Activated CD4-positive, alpha-beta T cell treated with anti-CD3 and anti-CD28 coated beads, Interleukin-2, amount 50 U/mL, for 24 hours (primary cell): ENCODE measurements at places on chromosomes 16 and 17.

GRCh38 chr16:58814348-58814801 lies 80.3 kb upstream of the GOT2 start:
- DNase-seq: peak; percentile 1

DNA sequence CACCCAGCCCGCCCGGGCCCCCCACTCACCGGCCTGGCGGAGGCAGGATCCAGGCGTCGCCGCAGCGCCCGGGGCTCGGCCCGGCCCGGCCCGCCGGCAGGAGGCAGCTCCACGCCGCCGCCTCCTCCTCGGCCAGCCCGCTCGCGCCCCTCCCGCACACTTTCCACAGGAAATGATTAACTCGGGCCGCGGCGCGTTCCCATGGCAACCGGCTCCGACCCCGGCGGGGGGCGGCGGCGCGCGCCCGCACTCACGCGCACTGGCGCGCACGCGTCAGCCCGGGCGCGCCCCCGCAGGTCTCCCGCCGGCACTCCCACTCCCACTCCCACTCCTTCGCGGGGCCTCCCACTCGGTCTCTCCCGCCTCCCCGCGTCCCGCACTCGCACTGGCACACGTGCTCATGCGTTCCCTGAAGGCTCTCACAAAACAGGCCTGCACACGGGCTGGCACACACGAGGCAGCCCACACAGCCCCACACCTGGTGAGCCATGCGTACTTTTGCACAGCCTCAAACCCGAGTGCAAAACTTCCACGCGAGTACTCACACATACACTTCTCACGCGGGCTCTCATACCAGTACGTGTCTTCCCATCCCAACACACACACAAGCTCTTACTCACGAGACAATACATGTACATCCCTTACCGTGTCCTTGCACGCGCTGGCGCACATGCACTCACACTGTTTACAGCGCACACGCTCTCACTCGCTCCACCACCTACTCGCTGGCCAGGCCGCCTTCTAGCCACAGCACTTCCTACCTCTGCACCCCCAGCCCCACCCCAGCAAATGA lies at the start of gene KIFC3:
Gene KIFC3 (minus strand): TSS at position 151 of the 793 bp plus-strand sequence. CDS start 4,248 bp downstream, outside the sequence.
- DNase-seq: peak; percentile 51

- no peak for DNase-seq
Measured at GRCh38 chr17:4261452-4261851, 2.3 kb downstream of the ANKFY1 start.

DNA sequence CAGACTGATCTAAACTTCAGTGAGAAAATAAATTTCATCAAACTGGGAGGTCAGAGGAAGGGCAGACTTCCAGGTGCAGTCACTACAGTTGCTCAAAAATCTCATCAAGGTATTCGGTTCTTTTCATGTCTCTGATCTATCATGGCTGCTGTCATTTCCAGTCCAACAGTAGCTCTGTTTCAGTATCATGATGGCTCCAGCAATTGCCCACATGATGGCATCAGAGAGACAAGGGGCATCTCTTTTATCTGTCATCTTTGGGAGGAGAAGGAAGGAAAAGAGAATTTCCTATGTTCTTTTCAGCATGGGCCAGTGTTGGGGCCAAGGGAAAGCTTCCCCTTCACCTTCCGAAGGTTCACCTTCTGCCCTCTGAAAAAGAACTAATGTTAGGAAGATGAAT lies 504.9 kb upstream of the HSBP1 start:
- no peak for DNase-seq

DNA sequence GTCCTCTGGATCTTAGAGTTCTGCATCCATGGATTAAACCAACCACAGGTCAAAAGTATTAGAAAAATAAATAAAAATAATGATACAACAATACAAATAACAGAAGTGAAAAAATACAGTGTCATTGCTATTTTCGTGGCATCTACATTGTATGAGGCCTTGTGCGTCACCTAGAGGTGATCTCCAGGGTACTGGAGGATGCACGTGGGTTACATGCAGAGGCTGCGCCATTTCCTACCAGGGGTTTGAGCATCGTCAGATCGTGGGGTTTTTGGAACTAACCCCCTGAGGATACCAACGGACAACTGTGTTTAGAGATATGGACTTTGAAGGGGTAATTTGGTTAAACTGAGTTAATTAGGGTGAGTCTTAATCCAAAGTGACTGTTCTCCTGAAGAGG lies 224.7 kb downstream of the ENGASE start:
- DNase-seq: no peak

DNA sequence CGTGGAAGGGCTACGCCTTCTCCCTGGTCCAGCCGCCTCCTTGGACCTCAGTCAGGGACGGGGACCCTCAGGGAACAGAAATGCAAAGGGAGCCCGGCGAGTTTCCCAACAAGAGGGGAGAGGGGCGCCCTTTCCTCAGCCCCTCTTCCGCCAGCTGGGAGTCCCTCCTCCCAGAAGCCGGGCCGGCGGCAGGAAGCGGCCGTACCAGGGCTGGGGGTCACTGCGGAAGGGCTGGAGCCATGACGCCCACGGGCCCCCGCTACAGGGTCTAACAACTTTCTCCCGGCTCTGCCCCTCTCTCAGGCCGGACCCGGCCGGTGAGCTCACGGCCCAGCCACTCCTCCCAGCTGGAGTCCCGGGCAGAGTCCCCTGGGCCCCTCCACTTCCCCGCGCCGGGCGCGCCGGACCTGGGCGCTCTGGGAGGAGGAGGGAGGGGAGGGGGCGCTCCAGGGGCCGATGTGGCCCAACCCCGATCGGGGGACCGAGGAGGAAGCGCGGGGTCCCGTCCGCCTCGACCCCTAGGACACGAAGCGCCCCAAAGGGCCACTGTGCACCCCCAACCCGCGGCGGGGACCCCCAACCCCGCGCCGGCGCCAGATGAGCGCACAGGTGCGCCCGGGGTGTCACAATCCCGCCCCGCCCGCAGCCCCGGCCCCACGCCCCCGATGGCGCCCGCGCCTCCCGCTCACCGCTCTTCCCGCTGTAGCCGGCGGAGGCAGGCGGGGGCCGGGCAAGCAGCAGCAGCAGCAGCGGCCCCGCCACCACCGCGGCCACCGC lies 578 bp downstream of the PGAP6 start:
- DNase-seq: no peak

DNA sequence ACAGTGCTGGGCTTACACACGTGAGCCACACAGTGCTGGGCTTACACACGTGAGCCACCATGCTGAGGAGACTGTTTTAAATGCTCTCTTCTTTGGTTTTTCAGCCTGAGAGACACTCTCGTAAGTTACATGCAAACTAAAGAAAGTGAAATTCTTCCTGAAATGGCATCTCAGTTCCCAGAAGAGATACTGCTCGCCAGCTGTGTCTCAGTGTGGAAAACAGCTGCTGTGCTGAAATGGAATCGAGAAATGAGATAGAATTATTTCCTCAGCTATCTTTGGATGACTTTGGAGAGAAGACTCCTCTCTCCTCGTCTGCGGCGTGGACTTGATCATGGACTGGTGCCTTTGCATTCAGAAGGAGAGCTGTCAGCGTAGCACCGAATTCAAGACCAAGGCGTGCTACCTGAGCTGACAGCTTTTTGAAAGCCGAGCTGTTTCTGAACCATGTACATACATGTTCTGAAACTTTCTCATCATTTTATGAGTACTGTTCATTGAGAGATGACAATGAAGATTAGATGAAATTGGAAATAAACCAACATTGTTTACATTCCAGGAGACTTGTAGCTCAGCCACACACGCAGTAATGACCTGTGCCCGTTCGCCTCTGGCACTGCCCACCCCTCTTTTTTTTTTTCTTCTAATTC lies 21.6 kb upstream of the ENDOV start:
- DNase-seq: no peak

- no peak for DNase-seq
Measured at GRCh38 chr16:5977329-5977728, 879.7 kb upstream of the EEF2KMT start.

DNA sequence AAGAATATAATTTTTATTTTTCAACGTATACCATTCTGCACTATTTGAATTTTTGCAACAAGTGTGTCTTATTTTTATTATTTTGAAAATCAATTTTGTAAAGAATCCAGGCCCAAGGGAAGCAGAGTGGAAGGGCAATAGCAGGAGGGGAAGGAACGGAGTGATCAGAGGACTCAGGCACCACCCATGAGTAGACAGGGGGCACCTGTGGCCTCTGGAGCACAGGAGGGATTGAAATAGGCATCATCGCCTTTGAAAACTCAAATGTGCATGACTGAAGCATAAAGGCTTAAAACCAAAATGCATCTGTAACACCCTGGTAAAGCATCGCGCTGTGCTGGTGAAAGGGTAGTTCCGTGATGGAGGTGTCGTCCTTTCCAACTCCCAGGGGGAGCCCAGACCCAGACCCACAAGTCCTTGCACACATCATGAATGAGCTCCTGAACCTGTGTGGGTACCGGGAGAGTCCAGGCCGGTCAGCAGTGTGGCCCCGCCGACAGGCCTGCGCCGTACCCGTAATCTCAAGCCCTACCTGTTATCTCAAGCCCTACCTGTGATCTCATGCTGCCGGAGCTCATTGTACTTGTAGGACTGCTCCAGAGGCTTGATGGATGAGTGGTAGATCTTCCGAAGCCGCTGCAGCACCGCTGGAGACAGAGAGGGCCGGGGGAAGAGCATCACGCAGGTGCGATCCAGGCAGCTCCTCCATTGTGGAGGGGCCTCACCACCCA lies 39.1 kb downstream of the SRL start:
- no peak for DNase-seq

GRCh38 chr16:21263640-21264570 lies 14.2 kb downstream of the CRYM start:
- no peak for DNase-seq

DNA sequence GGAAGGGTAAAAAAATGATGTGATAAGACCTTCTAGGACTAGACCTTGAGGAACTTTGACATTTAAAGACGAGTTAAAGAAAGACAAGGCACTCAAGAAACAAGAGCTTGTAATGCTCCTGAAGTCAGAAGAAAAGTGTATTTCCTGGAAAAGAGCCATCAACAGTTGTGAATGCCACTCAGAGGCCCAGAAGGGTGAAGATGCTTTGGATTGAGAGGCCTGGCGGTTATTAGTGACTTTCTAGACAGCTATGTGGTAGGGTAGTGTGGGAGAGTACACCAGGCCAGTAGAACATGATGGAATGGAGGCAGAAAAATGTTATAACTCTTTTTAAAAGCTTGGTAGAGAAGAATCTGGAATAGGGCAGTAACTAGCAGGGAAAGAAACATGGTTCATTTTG lies 34.1 kb upstream of the ANKFN1 start:
- no peak for DNase-seq

- no peak for DNase-seq
Measured at GRCh38 chr17:48735062-48735351, 6.5 kb upstream of the HOXB13 start.

DNA sequence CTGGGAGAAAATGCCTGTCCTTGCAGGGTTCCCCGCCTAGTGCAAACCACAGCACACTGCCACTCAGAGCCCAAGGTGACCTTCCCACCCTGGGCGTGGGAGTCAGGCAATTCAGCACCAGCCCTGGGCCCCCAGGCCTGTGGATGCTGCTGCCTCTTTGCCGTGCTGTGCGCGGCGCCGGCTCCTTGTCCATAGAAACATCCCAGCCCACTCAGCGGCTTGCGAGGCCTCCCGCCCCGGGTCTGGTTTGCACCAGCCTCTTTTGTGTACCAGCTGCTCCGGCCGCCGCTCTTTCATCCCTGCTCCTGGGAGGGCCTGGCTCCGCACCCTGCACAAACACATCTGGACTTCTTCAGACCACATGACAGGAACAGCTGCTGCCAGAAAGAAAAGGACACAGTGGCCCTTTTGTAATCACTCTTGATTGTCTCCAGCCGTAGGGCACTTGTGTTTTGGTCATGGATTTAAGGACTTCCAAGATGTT lies 75.4 kb upstream of the SDK2 start:
- no peak for DNase-seq

GRCh38 chr16:6910301-6910700 lies 422.3 kb upstream of the RBFOX1 start:
- DNase-seq: no peak

- no peak for DNase-seq
Measured at GRCh38 chr16:79769928-79770243, 169.3 kb upstream of the MAF start.

GRCh38 chr16:50547340-50548124 lies 664 bp upstream of the NKD1 start:
- peak; percentile 26 for DNase-seq
